ENCODE measurements at places on chromosomes 16 and 17. TPM values are rescaled to one million over a fixed set of nuclear protein-coding genes. Genes with fewer than 3 reads are reported as not detected.

DNA sequence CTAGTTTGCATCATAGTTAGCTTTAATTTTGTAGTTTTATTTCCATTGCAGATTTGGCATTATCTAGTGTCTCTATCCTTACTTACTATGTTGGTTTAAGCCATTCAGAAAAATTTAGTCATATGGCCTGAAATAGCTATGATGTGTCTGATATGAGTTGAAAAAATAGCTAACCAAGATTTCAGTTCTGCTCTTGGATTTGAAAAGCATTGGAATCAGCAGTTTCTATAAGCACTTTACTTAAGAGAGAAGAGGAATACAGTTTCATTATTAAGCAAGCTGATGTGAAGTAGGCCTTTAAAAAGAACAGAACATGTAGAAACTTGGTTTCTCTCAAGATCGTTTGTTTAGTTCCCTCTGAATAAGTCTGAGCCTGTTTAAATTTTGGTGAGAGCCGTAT, 25.9 kb downstream of the LPCAT2 start:
- DNase-seq: no peak
- peaks cover 23% of the 10 kb centered on the region for H3K36me3 ChIP-seq
- H3K4me3 ChIP-seq: no peak overlapping the region
- no peak overlapping the region for H3K27ac ChIP-seq

DNA sequence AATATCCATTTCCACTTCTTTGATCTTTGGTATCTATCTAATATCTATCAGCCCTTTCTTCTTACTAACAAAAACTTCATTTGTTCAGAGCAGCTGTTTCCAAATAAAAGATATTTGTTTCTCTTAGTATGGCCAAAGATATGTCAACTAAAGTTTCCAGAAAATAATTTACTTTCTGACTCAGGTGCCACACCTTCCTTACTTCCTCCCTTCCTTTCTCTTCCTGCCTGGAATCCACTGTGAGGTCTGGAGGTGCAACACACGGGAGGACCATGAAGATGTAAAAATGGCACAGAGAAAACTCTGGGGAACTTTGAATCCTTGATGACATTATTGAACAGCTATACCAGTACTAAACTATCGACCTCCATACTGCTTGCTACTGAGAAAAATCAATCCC, 14.0 kb downstream of the MED13 start:
- 0 out of 2 replicates have a peak, but pooled peaks cover 3% of the 10 kb centered on the region for H3K4me1 ChIP-seq
- H3K27ac ChIP-seq: no peak overlapping the region

GRCh38 chr16:715477-716199, 720 bp downstream of the METRN start:
- no peaks in the 10 kb centered on the region for H3K36me3 ChIP-seq
- H3K27ac ChIP-seq: no peak overlapping the region
- peaks cover 7% of the 10 kb centered on the region for H3K27me3 ChIP-seq
- H3K4me3 ChIP-seq: peak overlapping the region; percentile 81
- DNase-seq: peak; percentile 45

The ENPP7 gene
- total RNA-seq: not detected

The AATK gene
- 2.4 TPM for total RNA-seq

The CCL1 gene
- total RNA-seq: not detected

DNA sequence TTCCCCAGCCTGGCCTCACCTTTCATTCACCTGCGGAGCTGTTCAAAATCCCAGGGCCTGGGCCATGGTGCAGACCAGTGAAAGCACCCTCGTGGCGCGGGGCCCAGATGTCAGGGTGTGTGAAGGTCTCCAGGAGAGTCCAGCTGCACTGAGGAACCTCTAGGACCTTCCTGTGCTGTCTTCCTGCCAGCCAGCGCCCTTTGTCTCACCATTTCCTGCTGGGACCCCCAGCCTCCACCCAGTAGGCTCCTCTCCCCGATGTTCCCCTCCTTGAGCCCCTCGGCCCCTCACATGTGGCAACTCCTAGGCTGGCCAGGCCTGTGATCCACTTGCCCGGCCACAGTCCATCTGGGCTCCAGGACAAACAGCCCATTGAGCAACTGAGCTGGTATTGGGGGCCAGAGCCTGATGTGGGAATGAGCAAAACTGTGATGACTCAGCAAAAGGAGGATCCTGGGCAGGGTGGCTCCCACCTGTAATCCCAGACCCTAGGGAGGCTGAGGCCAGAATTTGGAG, 677 bp downstream of the SULT1A2 start:
- 0 out of 2 replicates have a peak, but pooled peaks cover 11% of the 10 kb centered on the region for H3K36me3 ChIP-seq
- peak overlapping the region; percentile 67 for H3K4me3 ChIP-seq
- peaks cover 34% of the 10 kb centered on the region for H3K4me1 ChIP-seq
- DNase-seq: no peak
- H3K27ac ChIP-seq: peak overlapping the region; percentile 94

Data from PC-9 (cell line).